ENCODE measurements at places on chromosomes 7 and 10.

GRCh38 chr10:28479425-28479865 lies 53.5 kb upstream of the WAC start:
- peak; percentile 12 for DNase-seq

DNA sequence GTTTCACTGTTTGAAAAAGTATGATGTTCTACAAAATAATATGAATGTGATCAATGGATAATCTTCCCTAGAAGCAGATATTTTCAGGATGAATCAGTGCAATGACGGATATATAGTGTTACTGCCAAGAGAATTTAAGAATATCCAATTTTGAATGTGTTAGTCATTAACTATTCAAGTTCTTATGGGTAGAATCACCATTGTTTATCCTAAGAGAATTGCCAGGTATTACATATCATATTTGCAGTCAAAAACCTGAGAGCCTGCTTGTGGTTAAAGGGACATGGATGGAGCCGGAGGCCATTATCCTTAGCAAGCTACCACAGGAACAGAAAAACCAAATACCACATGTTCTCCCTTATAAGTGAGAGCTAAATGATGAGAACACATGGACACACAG lies 26.9 kb downstream of the AHR start:
- no peak for DNase-seq

DNA sequence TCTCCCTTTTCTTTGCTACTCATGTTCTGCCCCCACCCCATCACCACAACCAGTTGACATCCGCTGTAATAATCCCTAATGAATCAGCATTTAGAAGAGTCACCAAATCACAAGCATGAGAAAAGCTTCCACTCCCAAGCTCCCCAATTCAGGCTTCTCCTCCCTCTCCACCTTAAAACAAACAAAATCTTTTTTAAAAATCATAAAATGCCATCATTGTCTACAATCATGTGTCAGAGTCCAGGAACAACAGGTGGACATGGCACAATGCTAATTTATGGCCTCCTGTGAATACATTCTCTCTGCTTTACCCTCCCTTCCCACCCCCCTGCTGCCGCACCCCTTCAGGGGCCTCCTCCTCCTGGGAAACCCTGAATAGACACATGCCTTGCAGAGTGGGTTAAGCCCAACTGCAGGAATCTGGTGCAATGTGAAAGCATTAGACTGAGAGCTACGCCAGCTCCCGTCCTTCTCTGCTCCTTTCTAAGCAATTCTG lies 3.7 kb downstream of the LRRC4 start:
- DNase-seq: no peak

GRCh38 chr7:45919231-45919784 lies 1.8 kb downstream of the IGFBP3 start:
- no peak for DNase-seq

GRCh38 chr7:121062671-121063279 lies 74.3 kb downstream of the CPED1 start:
- no peak for DNase-seq

DNA sequence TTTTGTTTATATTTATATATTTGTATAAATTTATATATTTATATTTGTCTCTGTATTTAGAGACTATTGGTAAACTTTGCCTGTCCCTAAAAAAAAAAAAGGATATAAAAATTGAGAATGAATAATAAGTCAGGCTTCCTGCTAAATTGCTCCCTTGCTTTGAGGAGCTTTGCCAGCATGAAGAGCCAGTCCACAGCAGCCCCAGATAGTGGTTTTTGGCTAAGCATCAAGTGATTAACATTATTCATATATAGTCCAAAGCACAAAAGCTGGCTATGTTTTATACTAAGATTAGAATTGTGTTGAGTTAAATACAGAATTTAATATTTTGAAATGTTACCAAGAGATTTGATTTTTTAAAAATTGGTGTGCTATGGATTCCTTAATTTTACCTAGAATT lies 264.9 kb upstream of the FERD3L start:
- no peak for DNase-seq

DNA sequence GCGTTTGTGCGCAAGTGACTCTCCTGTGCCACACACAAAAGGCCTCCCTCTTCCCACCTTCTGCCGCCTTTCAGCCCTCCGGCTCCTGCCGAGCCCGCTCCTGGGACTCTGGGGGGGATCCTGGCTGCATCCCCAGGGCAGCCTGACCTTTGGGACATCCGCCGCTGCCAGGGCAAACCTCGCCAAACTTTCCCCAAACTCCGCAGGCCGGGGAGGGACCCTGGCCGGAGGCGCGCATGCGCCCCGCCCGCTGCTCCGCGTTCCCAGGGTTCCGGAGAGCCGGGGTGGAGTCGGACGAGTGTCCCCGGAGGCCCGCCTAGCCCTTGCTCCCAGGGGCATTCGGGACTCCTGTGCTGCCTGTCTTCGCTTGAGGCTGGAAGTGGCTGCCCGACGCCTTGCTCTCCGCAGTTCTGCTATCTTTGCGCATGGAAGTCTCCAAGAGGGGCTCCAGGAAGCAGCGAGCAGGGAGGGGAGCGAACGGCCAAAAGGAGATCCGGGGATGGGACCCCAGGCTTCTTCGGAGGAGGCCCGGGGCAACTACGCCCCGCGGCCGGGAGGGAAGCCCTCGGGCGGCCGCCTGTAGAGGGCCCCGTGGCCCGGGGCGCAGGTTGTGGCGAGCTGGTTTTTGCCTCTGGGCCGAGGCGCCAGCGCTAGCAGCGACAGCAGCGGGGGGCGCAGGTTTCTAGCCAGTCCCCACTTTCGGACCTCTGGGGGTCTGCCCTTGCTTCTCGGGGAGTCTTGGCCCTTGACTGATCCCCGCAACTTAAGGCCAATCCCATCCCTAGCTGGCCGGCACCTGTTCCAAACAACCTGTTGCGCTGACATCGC lies 7.0 kb downstream of the PTF1A start:
- no peak for DNase-seq

DNA sequence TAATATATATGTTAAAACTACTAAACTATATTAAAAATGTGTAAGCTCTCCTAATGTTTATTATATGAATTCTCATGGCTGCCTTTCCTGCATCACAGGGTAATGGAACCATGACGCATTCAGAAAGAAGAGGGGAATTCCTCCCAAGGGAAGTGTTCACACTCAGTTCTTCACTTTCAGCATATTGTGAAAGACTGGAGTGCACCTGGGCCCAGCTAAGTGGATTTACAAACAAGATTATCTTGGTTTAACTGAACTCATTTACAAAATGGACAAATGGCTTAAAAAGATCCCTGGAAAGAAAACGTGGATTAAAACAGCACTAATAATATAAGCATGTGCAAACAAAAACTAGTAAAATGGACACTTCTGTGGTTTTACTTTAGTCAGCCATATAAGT lies 149.8 kb downstream of the DOCK4 start:
- DNase-seq: no peak

- no peak for DNase-seq
These were observed 308.2 kb downstream of the LRMDA start for GRCh38 chr10:75739414-75740143.

DNA sequence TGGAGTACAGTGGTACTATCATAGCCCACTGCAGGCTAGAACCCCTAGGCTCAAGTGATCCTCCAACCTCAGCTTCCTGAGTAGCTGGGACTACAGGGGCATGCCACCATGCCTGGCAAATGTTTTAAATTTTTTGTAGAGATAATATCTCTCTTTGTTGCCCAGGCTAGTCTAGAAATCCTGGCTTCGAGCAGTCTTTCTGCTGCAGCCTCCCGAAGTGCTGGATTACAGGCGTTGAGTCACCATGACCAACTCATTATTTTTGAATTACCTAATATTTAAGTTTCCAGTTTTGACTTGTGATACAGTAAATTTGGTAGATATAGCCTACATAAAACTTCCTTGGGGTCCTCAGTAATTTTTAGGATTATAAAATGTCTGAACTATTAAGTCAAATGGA lies 74.1 kb downstream of the RUNDC3B start:
- no peak for DNase-seq

DNA sequence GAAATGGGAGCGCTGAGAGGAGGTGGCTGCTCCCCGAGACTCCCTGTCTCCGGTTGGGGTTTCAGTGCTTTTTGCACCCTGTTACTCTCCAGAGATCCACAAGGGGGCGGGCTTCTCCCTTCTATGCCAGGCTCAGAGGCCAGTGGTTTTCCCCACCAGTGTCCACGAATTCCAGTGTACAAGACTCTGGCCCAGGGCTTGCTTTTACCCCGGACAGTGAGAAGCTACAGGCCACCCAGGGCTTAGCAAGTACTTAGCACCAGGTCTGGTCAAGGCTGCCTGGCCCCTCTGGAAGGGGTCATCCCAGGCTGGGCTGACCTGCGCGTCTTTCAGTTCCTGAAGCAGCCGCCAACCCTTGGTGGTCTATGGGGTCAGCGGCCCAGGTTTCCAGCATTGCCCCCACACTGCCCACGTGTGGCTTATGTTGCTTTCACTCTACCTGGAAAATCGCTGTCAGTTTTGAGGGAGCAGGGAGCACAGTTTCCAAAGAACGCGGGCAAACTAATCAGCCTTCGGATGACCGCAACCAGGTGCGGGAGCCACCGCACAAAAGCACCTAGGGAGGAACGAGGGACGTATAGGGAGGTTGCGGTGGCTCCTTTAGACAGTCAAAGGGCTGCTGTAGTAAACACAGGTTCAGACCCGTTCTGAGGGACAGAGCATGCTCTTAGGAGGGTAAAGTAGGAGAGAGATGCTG lies 6.8 kb downstream of the CYP26A1 start:
- DNase-seq: no peak

DNA sequence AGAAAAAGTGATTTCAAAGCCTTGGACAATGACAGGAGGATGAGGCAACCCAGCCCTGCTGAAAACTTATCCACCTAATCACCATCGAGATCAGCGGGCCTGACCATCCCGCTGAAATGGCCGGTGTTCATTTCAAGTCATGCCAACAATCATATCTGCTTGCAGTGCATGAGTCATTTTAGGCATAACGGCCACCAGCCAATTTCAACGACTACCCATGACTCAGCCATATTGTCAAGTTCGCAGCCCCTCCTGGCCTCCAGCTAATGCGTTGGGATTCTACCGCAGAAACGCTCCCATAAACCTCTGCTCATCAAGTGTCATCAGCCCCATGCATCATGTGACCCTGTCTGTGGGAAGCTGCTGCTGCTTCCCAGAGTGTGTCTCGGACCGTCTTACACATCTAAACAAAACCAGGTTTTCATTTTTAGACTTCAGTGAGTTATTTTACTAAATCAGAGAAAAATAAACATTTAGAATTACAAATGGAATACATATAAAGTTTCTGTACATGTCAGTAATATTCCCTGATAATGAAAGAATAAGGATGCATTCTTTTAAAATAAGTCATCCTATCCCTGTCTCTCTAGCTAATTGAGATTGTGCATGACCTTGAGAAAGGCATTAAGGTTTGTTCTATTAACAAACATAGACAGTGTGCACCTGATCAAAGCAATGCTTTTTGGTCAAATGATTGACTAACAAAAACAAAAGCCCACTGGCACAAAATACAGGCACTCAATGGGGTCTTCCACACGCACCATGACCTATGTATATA lies 188.9 kb downstream of the ADAM12 start:
- DNase-seq: no peak

- no peak for DNase-seq
These were observed 35.6 kb upstream of the HMX3 start for GRCh38 chr10:123100030-123100762.

DNA sequence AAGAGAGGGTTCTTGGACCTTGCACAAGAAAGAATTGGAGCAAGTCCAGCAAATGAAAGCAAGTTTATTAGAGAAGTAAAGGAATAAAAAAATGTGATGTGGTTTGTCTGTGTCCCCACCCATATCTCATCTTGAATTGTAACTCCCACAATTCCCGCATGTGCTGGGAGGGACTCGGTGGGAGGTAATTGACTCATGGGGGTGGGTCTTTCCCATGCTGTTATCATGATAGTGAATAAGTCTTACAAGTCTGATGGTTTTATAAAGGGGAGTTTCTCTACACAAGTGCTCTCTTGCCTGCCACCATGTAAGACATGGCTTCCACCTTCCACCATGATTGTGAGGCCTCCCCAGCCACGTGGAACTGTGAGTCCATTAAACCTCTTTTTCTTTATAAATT lies 39.2 kb upstream of the FZD9 start:
- no peak for DNase-seq

- peak; percentile 44 for DNase-seq
These were observed 16.9 kb downstream of the TCAF1 start for GRCh38 chr7:143884969-143885559.

DNA sequence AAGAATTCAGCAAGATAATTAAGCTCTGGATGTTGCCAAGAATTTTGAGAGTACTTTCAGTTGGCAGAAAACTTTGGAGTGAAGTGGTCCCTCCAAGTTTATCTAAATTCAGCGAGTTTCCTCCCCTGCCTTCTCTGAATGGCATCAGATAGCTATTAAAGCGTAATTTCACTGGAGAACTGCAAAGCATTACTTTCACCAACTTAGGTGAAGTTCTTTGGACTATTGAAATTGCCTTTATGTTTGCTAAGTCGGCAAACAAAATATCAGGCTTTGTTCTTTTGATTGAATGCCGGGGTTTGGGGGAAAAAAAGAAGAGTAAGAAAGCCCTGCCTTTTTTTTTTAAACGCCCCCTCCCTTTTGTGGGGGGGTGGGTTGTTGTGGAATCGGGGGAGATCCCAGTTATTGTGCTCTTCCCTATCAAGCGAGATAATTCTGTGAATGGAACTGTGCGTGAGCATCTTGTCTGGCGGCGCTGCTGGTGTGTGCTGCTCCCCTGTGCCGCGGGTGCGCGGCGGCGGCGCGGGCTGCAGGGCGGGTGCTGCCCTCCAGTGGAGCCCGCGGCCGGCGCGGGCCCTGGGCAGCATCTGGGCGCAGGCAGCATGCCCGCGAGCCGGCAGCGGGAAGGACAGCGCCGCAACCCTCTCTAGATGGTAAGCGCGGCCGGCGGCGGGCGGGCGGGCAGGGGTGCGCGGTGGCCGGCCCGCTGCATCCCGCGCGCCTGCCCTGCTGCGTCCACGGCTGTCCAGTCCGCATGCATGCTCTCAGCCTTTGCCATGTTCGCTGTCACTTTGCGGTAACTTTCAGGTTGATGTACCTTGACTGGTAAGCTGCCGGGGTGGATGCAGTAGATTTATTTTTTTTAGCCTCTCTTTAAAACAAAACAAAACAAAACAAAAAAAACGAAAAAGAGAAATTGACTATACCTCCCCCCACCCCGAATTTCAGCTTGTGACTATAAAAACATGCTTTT lies 176.5 kb downstream of the TCF7L2 start:
- peak; percentile 48 for DNase-seq

GRCh38 chr7:35277359-35277758 lies 23.5 kb upstream of the TBX20 start:
- DNase-seq: no peak

- peak; percentile 10 for DNase-seq
These were observed 9.8 kb downstream of the PODXL start for GRCh38 chr7:131546583-131547141.

GRCh38 chr7:30816645-30817370 lies 45.6 kb downstream of the MINDY4 start:
- DNase-seq: peak; percentile 19

- DNase-seq: no peak
These were observed 307.9 kb downstream of the SNX13 start for GRCh38 chr7:17632384-17632783.
